Stimulated activated CD4-positive, alpha-beta T cell treated with anti-CD3 and anti-CD28 coated beads, Interleukin-12 subunit alpha, Interleukin-12 subunit beta, amount 100 ng/mL, for 24 hours (primary cell): ENCODE measurements at places on chromosomes 11 and 22.

- DNase-seq, result no peak
Observed at GRCh38 chr11:33946930-33947329, 55.1 kb upstream of the LMO2 start.

- DNase-seq, result no peak
Observed at GRCh38 chr11:72568861-72569260, 105.4 kb downstream of the PDE2A start.

DNA sequence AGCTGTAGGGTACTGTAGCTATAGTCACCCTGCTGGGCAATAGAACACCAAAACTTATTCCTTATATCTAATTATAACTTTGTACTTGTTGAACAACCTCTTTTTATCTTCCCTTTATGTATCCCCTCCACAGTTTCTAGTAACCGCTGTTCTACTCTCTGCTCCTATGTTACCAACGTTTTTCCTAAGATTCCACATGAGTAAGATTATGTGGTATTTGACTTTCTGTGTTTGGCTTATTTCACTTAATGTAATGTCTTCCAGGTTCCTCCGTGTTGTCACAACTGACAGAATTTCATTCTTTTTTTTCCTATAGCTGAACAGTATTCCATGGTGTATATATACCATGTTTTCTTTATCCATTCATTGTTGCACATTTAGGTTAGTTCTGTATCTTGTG is 258.4 kb downstream of the DYNC2H1 start:
- no peak for DNase-seq

DNA sequence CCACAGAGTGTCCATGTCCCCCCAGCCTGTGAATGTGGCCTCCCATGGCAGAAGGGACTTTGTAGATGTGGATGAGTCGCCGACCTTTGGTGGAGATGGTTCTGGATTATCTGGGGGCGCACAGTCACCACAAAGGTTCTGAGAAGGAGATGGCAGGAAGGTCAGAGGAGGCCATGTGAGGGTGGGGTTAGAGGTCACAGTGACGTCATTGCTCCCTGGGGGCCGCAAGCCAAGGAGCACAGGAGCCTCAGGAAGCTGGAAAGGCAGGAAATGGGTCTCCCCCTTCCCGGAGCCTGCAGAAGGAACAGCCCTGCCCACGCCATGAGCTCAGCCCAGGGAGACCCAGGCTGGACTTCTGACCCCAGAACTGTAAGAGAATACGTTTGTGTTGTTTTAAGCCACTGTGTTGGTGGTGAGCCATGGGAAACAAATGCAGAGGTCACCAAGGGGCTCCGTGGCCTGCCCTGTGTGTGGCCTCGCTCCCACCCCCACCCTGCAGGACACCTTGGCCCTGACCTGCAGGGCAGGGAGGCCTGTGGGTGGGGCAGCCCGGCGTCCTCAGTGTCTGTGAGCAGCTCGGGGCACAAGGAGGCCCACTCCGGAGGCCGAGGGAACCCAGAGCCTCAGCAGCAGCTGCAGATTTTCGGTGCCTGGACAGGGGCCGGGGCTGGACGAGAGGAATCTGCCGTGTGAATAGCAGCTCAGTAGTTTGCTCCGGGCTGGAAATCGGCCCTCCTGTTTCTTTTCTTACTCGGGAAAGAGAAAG is 32.1 kb downstream of the GRAMD4 start:
- DNase-seq, result no peak

DNA sequence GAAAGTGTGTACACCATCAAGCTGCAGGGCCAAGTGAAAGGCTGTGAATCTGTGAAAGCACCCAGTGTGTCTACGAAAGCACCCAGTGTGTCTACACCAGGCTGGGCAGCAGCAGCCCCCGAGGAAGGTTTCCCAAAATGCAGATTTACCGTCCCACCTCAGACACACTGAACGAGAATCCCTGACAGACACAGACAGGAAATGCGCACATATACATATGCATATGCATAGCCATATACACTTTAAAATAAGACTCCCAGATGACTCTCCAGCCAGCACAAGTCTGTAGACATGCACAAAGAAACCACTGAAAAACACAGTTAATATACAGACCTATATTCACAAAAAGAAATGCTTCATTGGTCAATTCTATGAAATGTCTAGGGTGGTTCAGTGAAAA is 155.5 kb upstream of the OPCML start:
- no peak for DNase-seq

DNA sequence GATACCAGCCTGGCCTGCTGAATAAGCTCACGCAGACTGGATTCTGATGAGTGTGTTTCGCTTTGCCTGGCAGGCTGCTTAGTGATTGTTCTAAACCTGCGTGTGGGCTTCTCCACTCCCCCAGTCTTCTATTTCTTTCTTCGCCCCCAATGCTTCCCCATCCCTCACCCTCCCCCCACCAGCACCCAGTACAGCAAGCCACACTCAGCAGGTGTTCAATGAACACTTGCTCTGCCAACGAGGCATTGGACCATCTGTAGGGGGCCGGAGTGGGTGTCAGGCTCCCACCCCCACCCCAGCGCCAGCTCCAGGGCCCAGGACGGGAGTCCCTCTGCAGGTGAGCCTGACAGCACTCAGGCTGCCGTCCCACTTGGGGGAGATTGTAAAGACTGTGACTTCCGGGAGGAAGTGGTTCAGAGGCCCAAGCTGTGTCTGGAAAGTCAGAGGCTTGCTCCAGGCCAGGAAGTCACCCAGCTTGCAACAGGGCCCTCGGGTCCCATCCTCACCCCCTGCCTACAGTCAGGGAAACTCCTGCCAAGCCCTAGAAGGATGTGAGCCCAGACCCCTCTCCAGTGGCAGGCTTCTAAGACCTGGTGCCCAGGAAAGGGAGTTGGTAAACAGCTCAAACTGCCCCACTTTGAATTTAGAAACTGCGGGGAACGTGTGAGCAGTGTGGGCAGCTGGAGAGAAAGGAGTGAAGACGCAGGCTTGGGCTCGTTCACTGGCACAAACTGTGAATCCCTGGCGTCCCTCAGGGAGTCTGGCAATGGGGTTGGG is 66.3 kb upstream of the PRDM11 start:
- DNase-seq, result no peak

DNA sequence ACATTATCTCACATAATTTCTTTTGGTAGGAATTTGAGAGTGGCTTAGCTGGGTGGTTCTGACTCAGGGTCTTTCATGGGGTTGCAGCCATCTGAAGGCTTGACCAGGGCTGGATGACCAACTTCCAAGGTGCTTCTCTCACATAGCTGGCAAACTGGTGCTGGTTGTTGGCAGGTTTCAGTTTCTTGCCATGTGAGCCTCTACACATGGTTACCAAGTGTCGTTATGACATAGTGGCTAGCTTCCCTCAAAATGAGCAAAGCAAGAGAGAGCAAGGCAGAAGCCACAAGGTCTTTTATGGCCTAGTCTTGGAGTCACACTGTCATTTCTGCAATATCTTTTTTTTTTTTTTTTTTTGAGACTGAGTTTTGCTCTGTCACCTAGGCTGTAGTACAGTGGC is 4.2 kb upstream of the TFIP11 start:
- no peak for DNase-seq

GRCh38 chr11:106156290-106156937 is 79.0 kb downstream of the AASDHPPT start:
- no peak for DNase-seq

GRCh38 chr11:1819074-1819473 is 15.7 kb upstream of the SYT8 start:
- DNase-seq, result no peak

GRCh38 chr22:41308544-41308947 is 7.2 kb downstream of the ZC3H7B start:
- DNase-seq, result no peak

DNA sequence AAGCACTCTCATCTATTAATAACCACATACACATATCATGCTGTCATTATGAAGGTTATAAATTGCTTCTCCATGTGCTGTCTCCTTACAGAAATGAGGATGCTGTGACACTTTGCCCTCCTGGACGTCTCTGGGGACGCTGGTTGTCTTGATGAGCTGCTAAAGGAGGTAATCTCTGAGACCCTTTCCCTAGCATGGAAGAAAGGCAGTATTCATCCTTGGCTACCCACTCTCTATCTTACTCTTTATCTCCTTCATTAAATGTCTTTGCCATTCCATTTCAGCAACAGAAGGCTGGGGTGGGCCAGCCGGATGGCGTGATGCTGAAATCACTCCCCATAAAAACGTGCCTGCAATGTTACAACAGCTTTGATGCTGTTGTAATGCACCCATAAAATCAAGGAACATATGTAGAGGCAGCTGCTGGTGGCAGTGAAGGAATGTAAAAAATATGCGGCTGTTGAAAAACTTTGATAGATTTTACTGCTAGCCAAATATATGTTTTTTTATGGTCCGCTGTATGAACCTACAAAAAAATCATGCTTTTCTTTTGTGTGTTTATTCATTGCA is 715.1 kb upstream of the API5 start:
- DNase-seq, result no peak

DNA sequence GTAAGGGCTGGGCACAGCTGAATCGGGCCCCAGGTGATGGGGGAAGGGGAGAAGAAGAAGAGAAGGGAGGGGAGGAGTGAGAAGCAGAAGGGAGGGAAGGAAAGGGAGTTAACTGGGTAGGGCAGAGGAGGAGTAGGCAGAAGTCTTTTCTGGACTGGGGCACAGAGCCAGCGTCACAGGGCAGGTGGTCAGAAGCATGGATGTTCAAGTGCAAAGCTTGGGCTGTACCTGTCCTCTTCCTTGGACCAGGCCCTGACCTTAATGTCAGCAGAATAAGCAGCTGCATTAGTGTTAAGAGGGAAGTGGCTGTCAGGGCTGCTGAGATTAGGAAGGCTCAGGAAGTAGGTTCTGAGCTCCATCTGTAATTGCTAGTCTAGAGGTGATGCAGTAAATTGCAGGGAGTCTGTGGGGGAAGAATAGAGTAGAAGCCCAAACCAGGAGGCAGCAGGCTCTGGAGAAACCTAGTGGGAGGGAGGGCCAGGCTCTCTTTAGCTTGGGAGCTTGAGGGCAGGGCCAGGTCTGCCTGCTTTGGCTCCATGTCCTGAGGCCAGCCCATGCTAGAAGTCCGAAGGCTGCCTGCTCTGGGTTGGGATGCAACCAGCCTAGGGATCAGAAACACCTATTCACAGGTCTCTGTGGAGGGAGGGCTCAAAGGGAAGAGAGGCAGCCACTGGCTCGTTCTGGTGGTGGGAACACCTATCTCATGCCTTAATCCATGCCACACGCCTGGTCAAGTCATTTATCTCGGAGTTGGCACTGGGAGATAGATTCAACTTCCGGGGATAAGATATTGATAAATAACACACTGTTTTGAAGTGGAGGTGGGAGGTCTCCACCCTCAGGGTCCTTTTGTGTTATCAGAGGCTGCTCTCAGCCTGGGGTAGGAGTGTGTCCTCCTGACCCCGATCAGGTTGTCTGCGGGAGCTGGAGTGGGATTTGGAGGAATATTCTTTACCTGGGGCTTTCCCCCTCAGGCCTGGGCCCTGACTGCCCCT is 1.7 kb upstream of the UCP3 start:
- DNase-seq, result no peak

- no peak for DNase-seq
Observed at GRCh38 chr11:71251761-71252268, 562 bp downstream of the SHANK2 start.

DNA sequence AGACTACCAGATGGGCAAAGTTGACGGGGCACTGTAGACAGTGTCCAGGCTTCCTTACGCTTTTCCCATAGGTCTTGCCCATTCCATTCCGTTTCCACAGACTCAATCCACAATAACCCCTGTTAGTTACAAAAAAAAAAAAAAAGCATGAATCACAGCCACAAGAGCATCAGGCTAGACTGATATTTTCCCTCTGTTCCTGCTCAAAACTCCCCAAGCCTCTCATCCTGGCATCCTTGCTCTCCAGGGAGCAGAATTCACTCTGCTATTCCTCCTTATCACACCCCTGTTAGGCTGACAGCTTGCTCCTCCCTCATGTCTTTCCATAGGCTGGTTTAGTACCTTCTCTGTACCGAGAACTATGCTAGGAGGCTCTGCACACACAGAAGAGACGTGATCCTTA is 42.2 kb downstream of the TMEM123 start:
- no peak for DNase-seq

GRCh38 chr11:46345881-46346484 is 1.3 kb upstream of the DGKZ start:
- no peak for DNase-seq

GRCh38 chr11:61174273-61174672 is 13.0 kb upstream of the VPS37C start:
- no peak for DNase-seq

DNA sequence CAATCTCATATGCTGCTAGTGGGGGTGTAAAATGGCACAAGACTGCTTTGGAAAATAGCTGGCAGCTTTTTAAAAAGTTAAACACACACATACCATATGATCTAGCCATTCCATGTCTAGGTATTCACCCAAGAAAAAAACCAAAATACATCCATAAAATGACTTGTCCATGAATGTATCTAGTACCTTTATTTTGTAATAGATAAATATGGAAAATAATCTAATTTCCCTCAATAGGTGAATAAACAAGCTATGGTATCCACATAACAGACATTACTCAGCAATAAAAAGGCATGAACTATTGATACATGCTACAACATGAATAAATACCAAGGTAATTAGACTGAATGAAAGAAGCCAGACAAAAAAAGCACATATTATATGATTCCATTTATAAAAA is 22.9 kb downstream of the RNF141 start:
- DNase-seq, result no peak
